ENCODE measurements at places on chromosomes 6 and 20.

DNA sequence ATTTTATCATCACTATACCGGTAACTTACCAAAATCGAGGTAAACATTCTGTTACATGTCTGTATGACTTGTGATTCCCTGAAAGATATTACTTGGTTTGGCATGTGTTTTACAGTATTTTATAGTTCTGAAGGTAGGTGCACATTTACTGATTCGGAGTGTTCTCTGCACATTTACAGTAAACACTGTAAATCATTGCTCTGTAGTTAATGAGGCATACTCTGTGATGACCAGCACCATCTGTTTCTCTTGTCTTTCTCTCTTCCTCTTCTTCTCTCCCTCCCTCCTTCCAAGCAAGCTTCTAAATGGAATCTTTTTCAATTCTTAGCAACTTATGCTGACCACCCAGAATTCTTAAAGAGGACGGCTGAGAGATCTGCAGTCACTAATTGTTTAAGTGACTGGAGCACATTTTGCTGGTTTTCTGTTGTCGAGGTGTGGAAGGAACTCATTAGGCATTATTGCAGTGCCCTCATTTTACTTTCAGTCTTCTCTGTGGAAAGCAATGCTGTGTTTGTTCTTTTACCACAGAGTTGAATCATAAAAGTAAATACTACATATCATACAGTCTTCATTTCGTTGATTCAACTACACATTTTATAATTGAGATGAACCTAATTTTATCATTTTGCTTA is 126.5 kb downstream of the UTRN start:
- DNase-seq = no peak

GRCh38 chr6:3389390-3390167 is 67.3 kb downstream of the SLC22A23 start:
- DNase-seq = no peak

GRCh38 chr20:25408170-25408547 is 686 bp downstream of the GINS1 start:
- DNase-seq = no peak

- no peak for DNase-seq
These were observed 3.2 kb downstream of the SESN1 start for GRCh38 chr6:109091314-109092024.

- no peak for DNase-seq
These were observed 104.8 kb downstream of the PSMB1 start for GRCh38 chr6:170448317-170448716.

- no peak for DNase-seq
These were observed 611.7 kb downstream of the UTRN start for GRCh38 chr6:144896871-144897270.

- no peak for DNase-seq
These were observed 3.6 kb upstream of the PHF1 start for GRCh38 chr6:33407132-33407718.

DNA sequence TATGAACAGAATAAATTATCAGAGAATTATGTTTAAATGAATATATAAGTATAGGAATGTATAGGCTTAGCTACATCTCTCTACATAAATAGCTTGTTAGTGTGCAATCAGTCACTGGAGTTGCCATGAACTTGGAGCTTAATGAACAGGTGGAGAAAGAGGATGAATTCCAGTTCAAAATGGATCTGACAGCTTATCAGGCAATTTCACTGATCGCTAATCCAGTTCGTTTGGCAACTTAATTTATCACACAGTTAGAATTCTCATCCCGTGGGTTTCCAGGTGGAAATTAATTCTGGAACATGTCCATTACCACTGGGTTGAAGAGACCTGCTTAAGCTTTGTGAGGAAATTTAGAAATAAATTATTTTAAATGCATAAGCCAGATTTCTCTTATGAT is 118.1 kb downstream of the MACROD2 start:
- DNase-seq = no peak

Data from H54 (cell line).